ENCODE measurements at places on chromosomes 4 and X. TPM values are rescaled to one million over a fixed set of nuclear protein-coding genes. Genes with fewer than 3 reads are reported as not detected.
A peak's percentile ranks its signal among the peaks of the same experiment; 100 is the strongest.

POU4F2 gene
- not detected for total RNA-seq

L1CAM gene
- 0.40 TPM for total RNA-seq

SHROOM2 gene
- total RNA-seq = not detected

WFS1 gene
- 3.6 TPM for total RNA-seq

DNA sequence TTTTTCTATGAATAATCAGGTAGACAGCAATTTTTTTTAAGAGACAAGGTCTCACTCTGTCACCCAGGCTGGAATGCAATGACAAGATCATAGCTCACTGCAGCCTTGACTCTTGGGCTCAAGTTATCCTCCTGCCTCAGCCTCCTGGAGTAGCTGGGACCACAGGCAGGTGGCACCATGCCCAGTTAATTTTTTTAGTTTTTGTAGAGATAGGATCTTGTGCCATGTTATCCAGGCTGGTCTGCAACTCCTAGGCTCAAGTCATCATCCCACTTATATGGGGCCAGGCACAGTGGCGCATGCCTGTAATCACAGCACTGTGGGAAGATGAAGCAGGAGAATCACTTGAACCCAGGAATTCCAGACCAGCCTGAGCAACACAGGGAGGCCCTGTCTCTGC is 26.8 kb downstream of the AFAP1 start:
- no peaks in the 10 kb centered on the region for H3K27me3 ChIP-seq
- DNase-seq = no peak
- peaks cover 3% of the 10 kb centered on the region for H3K36me3 ChIP-seq
- no peak overlapping the region for H3K4me3 ChIP-seq

GRCh38 chr4:169565606-169566005 is 46.8 kb downstream of the NEK1 start:
- no peak for DNase-seq
- H3K4me1 ChIP-seq = peaks cover 7% of the 10 kb centered on the region
- H3K27ac ChIP-seq = no peak overlapping the region
- peaks cover 9% of the 10 kb centered on the region for H3K36me3 ChIP-seq
- H3K4me3 ChIP-seq = no peak overlapping the region

DNA sequence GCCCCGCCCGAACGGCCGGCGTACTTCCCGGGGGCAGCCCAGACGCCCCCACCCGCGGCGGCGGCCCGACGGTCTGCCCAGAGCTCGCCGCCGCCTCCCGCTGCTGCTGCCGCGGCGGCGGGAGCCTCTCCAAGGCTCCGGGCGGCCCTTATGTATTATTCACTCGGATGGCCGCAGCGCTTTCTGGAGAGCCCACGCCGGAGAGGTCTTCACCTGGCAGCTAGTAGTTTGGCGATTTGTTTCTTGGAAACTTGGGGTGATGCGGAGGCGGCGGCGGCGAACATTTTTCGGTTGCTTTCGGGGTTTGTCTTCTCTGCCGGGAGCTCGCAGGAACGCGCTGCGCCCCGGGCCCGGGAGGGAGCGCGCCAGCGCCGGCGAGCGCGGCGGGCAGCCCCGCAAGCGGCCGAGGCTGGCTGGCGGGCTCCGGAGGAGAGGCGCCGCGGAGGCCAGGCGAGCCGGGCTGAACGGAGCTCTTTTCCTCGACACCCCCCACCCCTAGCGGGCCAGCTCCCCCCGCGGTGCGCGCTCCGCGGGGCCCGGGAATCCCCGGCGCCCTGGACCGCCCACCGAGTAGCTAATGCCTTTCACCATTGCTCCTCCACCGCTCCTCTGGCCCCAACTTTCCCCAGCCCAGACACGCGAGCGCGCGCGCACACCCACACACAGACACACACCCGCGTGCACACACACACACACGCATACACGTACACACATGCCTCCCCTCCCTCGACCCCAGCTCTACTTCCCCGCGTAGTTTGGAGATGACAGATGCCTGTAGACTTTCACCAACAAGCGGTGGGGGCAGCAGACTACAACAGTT is 113.5 kb downstream of the DHX15 start:
- H3K27me3 ChIP-seq = peaks cover 60% of the 10 kb centered on the region
- H3K4me1 ChIP-seq = peaks cover 29% of the 10 kb centered on the region
- peak overlapping the region; percentile 15 for H3K27ac ChIP-seq
- peak; percentile 30 for DNase-seq
- no peaks in the 10 kb centered on the region for H3K36me3 ChIP-seq

- peaks cover 7% of the 10 kb centered on the region for H3K4me1 ChIP-seq
- H3K27ac ChIP-seq = no peak overlapping the region
- no peaks in the 10 kb centered on the region for H3K36me3 ChIP-seq
- H3K4me3 ChIP-seq = no peak overlapping the region
- DNase-seq = no peak
Observed at GRCh38 chrX:150360331-150360730, 2.8 kb upstream of the MAMLD1 start.

DNA sequence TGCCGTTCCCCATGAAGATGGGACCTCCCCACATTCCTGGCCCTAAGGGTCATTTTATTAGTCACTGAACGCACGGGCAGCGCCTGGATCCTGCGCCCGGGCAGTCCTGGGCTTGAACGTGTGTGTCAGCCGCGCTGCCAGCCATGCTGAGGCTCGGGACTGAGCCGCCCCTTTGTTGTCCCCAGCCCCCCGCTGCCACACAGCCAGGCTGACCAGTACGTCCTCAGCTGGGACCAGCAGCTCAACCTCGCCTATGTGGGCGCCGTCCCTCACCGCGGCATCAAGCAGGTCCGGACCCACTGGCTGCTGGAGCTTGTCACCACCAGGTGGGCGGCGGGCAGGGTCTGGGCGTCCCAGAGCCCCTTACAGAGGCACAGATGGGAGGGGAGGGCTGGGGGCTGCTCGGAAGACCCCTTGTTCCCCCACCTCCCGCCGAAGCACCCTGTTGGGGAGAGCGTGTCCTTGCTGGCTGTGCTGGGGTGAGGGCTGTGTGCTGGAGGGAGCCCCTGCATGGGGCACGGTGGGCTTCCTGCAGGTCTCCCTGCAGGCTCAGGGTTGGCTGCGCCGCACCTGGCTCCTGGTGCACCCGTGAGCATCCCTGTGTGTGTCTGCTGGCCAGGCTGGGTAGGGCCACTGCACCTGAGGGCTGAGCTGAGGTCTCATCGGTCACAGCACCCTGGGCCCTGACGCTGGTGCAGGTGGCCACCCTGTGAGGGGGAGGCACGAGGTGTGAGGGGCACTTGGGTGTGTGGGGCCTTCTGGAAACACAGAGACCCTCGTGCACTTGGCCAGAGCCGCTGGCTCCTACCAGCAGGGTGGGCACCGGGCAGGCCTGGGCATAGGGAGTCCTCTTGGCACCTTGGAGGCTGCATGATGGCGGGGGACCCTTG is 1.0 kb downstream of the IDUA start:
- H3K27ac ChIP-seq = no peak overlapping the region
- H3K4me1 ChIP-seq = peaks cover 28% of the 10 kb centered on the region
- H3K36me3 ChIP-seq = peaks cover 2% of the 10 kb centered on the region
- no peak for DNase-seq

- H3K27ac ChIP-seq = no peak overlapping the region
- H3K4me3 ChIP-seq = no peak overlapping the region
- H3K4me1 ChIP-seq = no peaks in the 10 kb centered on the region
- H3K27me3 ChIP-seq = no peaks in the 10 kb centered on the region
- no peaks in the 10 kb centered on the region for H3K36me3 ChIP-seq
- no peak for DNase-seq
Observed at GRCh38 chrX:127313635-127314034, 494.1 kb downstream of the PRR32 start.

GRCh38 chrX:103879339-103879738 is 47.3 kb upstream of the RAB9B start:
- H3K27me3 ChIP-seq = no peaks in the 10 kb centered on the region
- no peak overlapping the region for H3K4me3 ChIP-seq
- no peaks in the 10 kb centered on the region for H3K36me3 ChIP-seq
- no peak overlapping the region for H3K27ac ChIP-seq
- no peak for DNase-seq

GRCh38 chrX:40877887-40878286 is 142.5 kb upstream of the MED14 start:
- H3K27ac ChIP-seq = no peak overlapping the region
- no peaks in the 10 kb centered on the region for H3K36me3 ChIP-seq
- peaks cover 4% of the 10 kb centered on the region for H3K4me1 ChIP-seq
- DNase-seq = no peak

DNA sequence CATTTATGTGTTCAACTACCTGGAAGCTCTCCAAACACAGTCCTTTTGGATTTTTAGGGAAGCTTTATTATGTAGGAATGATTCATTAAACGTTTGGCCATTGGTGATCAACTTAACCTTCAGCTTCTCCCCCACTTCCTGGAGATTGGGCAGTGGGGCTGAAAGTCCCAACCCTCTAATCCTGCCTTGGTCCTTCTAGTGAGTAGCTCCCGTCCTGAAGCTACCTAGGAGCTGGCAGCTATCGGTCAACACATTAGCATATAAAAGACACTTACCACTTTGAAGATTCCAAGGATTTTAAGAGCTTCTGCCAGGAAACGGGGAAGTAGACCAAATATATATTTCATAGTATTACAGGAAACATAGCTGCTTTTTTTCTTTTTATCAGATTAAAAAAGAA is 69.7 kb downstream of the MCUB start:
- no peak overlapping the region for H3K27ac ChIP-seq
- DNase-seq = no peak
- H3K36me3 ChIP-seq = peaks cover 10% of the 10 kb centered on the region
- H3K27me3 ChIP-seq = no peaks in the 10 kb centered on the region
- H3K4me3 ChIP-seq = no peak overlapping the region

DNA sequence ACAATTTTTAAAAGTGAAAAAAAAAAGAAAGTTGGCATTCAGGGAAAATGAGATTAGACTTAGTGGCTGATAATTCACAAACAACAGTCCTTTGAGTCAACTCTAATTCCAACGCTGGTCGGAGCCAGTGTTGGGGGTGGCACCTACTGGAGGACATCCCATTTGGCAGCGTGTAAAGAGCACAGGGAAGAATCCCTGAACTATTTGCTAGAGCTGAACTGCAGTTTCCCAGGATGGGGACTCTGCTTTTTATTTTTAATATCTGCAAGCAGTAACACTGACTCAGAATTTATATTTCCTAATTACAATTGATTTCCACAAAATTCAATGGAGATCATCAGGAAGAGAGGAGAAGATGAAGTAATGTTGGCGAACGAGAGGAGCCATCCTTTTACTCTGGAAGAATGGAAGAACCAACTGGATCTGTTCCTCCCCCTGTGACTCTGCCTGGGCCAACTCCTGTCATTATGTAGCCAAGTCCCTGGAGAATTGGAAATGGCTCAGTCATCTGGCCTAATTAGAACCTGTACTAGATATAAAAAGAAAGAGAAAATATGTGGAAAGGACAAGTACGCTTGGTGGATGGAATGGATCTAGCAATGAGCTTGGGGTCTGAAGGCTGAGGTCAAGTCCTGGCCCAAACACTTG is 76.7 kb downstream of the IRF2 start:
- H3K4me1 ChIP-seq = peaks cover 14% of the 10 kb centered on the region
- H3K27me3 ChIP-seq = no peaks in the 10 kb centered on the region
- DNase-seq = no peak
- no peak overlapping the region for H3K4me3 ChIP-seq
- no peak overlapping the region for H3K27ac ChIP-seq

DNA sequence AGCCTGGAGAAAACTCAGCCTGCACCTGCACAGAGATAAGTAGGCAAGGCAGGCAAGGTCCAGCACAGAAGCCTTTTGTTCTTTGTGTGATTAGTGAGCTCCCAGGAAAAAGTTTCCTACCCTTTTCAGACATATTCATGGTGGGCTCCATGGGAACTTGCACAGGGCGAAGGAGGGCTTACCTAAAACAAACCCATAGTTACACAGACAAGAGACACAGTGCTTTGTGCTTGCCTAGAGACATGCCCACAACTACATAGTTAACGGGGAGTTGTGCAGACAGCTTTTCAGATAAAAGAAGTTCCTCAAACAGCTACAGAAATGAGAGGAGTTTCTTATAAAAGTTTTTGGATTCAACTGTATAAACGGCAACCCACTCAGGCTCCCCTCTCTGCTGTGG is 180.5 kb downstream of the GLUD2 start:
- DNase-seq = no peak
- no peaks in the 10 kb centered on the region for H3K27me3 ChIP-seq
- H3K4me3 ChIP-seq = no peak overlapping the region
- no peak overlapping the region for H3K27ac ChIP-seq
- H3K36me3 ChIP-seq = no peaks in the 10 kb centered on the region

DNA sequence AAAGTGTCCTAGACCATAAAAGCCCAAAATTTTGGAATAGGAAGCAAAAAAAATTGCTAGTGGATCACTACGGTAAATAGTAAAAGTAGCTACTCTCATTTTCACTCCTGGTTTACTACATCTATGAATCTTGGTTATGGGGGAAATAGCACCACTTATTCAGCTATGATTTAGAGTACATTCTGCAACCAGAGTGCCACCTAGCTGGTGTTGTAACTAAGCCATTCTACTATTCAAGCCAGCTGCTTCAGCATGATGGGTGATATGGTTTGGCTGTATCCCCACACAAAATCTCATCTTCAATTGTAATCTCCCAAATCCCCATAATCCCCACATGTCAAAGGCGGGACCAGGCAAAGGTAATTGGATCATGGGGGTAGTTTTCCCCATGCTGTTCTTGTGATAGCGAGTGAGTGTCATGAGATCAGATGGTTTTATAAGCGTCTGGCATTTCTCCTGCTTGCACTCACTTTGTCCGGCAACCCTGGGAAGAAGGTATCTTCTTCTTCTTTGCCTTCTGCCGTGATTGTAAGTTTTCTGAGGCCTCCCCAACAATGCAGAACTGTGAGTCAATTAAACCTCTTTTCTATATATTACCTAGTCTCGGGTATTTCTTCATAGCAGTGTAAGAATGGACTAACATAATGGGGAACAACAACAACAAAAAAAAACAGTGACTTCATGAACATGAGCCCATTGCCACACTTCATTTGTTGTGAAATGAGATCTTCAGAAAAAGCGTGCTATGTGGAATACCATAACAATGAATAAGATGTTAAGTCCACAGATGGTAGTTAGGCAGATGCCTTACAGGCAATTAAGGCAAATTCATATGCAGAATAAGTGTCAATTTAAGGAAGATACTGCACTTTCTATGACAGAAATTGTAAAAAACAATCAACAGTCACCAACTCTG is 280.1 kb downstream of the PABPC4L start:
- DNase-seq = no peak
- H3K4me1 ChIP-seq = no peaks in the 10 kb centered on the region
- no peaks in the 10 kb centered on the region for H3K27me3 ChIP-seq
- H3K36me3 ChIP-seq = no peaks in the 10 kb centered on the region
- no peak overlapping the region for H3K27ac ChIP-seq

DNA sequence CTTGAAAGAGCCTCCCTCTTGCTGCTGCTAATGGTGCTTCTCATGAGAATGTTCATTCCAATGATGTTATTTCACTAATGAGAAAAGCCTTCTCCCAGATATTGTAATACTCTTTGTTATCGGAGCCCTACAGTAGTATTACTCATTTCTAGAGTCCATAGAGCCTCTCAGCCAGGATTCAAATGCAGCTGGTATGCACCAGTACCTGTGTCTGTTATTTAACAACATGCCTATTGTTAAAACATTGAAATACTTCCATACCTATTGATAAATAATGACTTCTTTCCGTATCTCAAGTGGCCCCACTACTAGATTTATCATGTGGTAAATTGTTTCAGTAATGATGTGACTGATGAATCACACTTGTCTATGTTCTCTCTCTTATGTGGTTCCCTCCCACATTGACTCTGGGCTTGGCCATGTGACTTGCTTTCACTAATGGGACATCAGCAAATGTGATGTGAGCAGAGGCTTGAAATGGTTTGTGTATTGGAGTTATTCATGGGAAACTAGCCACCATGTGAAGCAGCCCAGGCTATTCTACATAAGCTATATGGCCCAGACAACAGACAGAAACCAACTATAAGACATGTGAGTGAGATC is 207.6 kb downstream of the THOC2 start:
- H3K27ac ChIP-seq = no peak overlapping the region
- no peaks in the 10 kb centered on the region for H3K27me3 ChIP-seq
- no peaks in the 10 kb centered on the region for H3K4me1 ChIP-seq
- no peak for DNase-seq
